ENCODE measurements at places on chromosomes 11 and 22. TPM values are rescaled to one million over a fixed set of nuclear protein-coding genes. Genes with fewer than 3 reads are reported as not detected.

KLHDC7B gene
- not detected for total RNA-seq

UBQLNL gene
- 0.04 TPM for total RNA-seq

MRGPRX3 gene
- total RNA-seq, result not detected

GAL3ST3 gene
- 0.14 TPM for total RNA-seq

HTR3A gene
- total RNA-seq, result not detected

OR56B4 gene
- total RNA-seq, result not detected

CRYBB3 gene
- not detected for total RNA-seq

CELSR1 gene
- 0.73 TPM for total RNA-seq

PANX2 gene
- 0.53 TPM for total RNA-seq

APOA4 gene
- not detected for total RNA-seq

FOSL1 gene
- total RNA-seq, result 11.5 TPM

OLFML1 gene
- total RNA-seq, result not detected

APOC3 gene
- total RNA-seq, result not detected

BRMS1 gene
- 80.5 TPM for total RNA-seq
